ENCODE measurements at places on chromosomes 1 and 21.
A peak's percentile ranks its signal among the peaks of the same experiment; 100 is the strongest.

DNA sequence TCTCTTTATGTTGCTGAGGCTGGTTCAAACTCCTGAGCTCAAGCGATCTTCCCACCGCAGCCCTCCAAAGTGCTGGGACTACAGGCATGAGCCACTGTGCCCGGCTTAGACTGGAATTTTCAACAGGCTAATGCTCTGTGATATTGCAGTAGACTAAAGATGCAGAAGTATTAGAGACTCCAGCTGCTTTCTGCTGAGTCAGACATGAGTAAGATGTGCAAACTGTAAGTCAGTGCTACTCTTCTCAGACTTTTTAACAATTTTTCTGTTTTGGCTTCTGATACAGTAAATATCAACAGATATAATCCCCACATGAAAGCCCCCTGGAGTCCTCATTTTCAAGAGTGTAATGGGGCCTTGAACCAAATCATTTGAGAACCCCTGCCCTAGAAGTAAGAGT, 29.3 kb upstream of the NLRP3 start:
- DNase-seq: no peak

DNA sequence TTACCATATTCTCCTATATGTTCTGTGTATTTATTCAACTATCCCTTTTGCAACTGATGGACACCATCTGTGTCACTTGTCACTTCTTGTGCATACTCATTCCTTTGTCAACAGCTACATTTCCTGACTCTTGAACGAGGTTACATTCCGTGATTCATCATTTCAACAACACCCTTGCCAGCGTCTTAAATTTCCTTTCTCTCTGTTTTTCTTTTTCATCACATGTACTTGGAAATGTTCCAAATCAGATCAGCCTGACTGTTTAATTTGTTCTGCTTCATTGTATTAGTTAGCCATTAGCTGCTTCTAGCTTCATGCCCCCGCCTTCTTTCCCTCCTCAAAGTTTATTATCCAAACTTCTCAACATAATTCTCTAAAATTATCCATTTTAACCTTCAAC, 173.0 kb downstream of the ADGRL4 start:
- DNase-seq: no peak

- no peak for DNase-seq
These were observed 61.1 kb upstream of the DMRTB1 start for GRCh38 chr1:53398091-53398490.

- DNase-seq: no peak
These were observed 1707.7 kb downstream of the MRPL39 start for GRCh38 chr21:23899561-23899960.

GRCh38 chr1:246418565-246419312, 88.3 kb downstream of the SMYD3 start:
- DNase-seq: no peak

DNA sequence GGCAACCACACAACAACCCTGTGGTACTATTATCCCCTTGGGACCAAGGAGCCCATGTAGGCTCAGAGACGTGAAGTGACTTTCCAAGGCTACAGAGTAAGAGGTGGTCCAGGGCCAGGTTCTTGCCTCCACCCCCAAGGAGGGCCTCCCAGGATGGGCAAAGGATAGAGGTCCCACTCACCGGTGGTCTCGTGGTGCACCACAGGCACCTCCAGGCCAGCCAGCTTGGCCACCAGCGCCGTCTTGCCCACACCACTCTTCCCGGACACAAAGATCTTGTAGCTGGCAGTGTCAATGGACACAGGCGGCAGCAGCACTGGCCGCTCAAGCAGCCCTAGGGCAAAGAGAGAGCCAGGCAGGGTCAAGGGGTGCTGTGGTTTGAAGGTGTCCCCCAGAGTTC, 3.6 kb downstream of the CPLANE2 start:
- DNase-seq: no peak

DNA sequence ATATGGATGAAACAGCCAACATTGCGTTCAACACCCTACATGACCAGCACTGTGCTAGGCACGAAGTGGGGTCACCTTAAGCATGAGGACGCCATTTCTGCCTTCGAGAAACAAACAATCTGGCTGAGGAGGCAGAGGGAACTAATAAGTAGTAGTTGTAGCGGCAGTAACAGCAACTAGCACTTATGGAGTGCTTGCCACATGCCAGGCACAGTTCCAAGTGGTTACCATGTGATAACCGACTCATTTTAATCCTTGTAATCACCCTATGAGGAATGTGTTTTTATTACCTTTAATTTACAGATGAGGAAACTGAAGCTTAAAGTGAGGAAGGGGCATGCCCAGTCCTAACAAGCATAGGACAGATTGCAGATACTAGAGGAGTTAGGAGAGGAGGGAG, 33.7 kb downstream of the KCND3 start:
- DNase-seq: no peak

DNA sequence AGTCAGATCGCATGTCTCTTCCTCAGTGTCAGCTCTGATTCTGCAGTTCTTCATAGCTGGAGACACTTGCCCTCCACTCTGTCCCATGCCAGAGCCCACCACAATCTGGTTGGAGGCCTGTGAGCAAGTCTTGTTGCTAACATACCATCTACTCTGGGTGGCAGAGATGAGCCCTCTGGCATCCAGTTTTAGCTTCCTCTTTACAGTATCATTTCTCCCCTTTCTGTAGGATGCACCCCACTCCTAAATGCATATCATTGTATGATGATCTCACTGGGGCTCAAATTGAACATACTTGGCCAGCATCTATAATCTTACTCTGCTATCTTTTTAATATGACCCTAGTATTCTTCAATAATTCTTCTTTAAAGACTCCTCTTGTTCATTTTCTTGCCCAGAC, 16.9 kb downstream of the PCNX2 start:
- DNase-seq: no peak

DNA sequence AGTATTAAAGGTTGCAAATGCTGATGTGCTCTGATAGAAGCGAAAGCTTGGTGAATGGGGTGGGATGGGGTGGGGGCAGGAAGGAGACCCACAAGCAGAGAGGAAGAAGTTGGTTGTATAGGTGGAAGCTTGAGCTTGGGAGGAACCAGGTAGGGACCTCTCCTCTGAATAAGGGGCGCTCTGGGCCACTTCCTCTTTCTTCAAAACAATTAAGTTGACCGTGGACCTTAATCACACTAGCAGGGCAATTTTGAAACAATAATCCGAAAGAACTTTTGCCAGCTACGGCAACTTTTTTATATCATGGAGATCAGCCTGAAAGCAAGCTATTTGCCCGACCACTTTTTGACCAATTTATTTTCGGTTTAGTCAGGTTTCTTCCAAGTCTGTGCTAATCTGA, 1.9 kb upstream of the DYRK1A start:
- DNase-seq: peak; percentile 33

GRCh38 chr1:158037866-158038359, 44.5 kb downstream of the KIRREL1 start:
- no peak for DNase-seq

GRCh38 chr1:115076384-115076915, 12.9 kb downstream of the TSPAN2 start:
- DNase-seq: no peak

DNA sequence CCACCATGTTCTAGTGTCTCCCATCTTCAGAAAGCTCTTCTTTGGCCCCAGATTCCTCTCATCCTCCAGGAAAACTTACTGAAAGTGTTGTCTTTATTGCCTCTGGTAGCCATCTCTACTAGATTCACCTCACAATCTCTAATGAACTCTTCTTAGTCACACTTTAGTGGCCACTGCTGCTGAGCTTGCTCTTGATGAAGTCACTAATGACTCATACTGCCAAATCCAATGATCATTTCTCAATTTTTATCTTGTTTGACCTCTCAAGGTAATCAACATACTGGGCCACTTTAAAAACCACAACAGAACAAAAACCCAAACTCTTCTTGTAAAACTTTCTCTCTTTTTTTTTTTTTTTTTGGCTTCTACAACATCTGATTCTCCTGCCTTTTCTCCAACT, 196.4 kb downstream of the LHX8 start:
- no peak for DNase-seq

DNA sequence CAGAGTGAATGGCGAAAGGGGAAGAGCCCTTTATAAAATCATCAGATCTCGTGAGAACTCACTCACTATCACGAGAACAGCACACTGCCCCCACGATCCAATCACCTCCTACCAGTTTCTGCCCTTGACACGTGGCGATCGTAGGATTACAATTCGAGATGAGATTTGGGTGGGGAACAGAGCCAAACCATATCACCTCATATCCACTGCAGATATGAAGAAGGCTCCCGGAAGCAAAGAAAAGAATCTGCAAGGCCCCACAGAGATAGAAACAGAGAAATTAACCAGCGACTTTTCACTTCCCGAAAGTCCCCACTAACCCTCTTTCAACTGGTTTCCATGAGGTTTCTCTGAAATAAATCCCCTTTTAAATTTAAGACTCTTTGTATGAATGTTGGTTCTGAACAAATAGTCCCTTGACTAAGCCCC, 86.2 kb upstream of the IRF2BP2 start:
- no peak for DNase-seq

- DNase-seq: no peak
These were observed 44.1 kb downstream of the GPR3 start for GRCh38 chr1:27436204-27437159.

GRCh38 chr21:30579346-30579745, 10.9 kb downstream of the KRTAP22-2 start:
- no peak for DNase-seq

GRCh38 chr21:29390778-29391177, 92.1 kb downstream of the BACH1 start:
- no peak for DNase-seq

- no peak for DNase-seq
These were observed 41.9 kb downstream of the MPZL1 start for GRCh38 chr1:167763525-167764220.

DNA sequence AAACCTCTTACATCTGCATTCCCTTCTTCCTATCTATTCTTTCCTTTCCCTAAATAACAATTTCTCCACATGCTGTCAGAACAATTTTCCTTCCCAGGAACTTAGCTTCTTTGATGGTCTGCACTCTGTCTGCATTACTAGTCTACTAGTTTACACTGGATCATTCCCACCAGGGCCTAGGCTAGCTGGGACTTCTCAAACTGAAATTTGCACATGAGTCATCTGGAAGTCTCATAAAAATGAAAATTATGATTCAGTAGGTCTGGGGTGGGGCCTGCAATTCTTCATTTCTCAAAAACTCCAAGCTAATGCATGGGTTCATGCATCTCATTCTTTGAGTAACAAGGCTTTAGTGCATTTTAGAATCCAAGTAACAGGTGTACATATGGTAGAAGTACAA, 74.2 kb downstream of the GABPA start:
- DNase-seq: no peak

DNA sequence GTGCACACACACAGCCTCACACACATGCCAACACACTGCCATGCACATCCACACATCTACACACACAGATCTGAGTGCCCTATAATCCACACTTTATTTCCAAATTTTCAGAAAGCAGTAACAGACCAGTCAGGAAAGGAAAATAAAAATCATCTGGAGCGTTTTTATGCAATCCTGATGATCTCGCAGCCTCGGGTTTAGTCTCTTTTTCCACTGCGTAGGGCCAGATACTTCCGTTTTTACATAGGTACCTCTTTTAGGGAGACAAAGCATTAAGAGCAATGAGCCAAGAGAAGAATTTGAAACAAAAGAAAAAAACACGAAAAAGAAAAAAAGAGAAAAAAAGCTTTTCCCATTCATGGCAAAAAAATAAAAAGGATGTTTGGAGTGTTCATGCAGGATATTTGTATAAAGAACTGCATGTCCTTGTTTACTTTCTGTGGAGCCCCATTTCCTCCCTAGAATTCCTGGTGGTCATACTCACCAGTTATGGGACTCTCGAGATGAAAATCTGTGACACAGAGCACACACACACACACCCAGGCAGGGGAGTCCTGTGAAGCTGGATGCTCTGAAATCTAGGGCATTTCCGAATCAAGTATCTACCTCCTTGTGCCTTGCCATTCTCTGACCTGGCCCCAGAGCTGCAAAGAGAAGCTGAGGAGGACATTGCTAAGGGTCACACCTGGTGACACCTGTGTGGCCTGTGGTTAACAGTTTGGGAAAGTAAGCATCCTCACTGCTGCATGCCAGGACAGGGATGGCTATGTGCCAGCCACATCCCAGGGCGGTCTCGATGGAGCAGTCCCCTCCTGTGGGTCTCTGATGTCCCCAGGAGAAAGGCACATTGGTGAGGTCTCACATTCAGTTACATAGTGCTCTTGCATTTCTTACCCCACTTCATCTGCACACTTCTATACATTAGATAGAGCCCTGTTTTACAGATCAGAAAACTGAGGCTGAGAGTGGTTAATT, 83.6 kb downstream of the RUNX1 start:
- no peak for DNase-seq

DNA sequence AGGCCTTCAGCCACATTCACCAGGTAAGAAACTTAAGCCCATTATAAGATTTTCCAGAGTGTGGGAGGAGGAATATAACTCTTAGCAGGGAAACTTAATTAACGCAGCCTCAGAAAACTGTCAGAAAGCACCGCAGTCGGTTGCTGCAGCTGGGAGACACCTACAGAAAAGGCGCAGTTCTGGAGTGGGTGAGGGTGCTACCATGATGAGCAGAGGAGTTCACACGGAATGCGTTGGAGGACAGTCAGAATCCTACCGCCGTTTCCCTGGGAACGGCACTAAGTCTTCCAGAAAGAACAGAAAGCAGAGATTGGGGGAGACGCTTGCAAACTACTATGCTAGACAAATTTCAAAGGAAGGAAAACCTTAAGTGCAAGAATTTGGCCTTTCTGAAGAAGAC, 6.4 kb downstream of the ACTN2 start:
- no peak for DNase-seq

DNA sequence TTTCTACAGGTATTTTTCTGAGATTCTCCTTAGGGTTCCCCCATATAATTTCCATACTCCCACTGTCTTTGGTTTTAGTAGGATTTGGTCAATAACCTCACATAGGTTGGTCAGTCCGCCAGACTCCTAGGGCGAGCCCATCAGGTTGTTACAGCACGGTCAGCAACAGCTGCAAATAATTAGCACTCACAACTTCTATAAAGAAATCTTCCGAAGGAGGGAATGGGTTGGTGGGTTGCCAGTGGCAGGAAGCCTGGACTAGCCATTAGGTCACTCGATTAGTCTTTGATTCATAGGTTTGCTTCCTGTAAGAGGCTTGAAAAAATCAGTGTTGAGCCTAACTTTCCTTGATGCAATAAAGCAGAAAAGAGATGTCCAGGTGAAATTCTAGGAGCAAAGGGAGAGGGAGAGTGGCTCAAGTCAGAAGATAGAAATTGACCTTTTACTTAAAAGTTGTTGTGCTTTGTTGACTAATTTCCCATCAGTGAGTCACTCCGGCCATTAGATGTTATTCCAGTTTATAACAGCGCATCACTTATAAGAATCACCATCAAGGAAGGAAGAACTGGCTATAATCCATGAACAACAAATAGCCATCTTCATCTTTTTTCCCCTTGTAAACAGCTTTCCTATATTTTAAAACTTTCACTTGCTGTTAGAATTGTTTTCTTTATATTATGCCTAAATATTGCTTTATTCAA, 88.3 kb downstream of the TPR start:
- DNase-seq: no peak

- DNase-seq: no peak
These were observed 653.9 kb downstream of the LTN1 start for GRCh38 chr21:28338701-28339305.
